ENCODE measurements at places on chromosomes 1 and 21.

- DNase-seq, result no peak
Observed at GRCh38 chr1:76247261-76247852, 172.8 kb downstream of the ST6GALNAC3 start.

DNA sequence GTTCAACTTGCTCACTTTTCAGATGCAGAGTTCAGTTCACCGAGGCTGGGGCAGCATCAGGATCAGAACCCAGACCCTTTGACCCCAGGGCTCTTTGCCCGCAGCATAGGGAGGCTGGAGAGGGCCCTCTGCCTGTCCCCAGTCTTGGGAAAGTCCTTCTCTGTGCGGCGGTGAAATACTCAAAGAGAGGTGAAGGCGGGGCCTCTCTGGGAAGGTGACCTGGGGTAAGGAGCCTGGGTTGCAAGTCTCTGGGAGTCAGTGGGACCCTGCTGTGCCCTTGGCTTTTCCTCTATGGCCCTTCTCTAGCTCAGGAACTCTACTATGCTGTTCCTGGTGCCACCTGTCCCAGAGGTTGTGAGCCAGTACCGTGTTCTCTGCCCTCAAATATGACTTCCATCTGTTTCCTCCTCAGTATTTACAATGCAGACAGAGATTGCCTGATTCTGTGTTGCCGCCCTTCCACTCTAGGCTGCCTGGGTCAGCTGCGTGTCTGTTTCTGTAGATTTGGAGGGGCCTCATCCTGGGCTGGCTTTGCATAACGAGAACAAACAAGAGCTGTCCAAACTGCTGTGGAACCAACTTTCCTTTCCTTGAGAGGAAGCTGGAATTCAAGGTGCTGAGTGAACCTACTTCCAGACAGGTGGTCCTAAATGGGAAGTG, 18.7 kb upstream of the ZBTB21 start:
- DNase-seq, result no peak

GRCh38 chr1:1232208-1232795, at the start of gene B3GALT6:
B3GALT6 (plus strand) TSS chr1:1232237; CDS start chr1:1232279, 42 bp downstream.
- no peak for DNase-seq

GRCh38 chr1:10663678-10664035, 132.8 kb downstream of the CASZ1 start:
- DNase-seq, result no peak

DNA sequence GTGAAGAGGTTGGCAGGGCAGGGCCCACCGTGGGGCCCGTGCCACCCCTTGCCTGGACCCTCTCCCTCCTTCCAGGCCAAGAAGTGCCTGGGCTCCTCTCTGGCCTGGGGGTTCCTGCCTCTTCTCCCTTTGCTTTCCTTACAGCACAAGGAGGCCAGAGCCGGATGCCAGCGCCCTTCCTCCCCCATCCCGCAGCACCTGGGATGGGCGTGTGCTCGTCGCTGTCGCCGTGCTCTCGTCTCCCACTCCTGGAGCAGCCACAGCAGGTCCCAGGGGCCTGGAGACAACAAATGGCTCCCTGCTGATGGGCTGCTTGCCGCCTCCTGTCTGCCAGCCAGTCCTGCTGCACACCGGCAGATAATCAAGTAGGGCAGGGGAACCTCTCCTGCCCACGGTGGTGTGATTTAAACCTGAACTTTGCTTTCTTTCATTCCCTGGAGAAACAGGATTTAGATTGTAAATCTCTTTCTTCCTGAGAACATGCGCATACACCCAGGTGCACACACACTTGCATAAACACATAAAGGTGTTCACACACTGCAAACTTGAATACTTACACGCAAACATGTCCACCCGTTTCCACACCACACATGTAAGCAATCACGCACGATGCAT, 50.8 kb upstream of the POU3F1 start:
- DNase-seq, result no peak

DNA sequence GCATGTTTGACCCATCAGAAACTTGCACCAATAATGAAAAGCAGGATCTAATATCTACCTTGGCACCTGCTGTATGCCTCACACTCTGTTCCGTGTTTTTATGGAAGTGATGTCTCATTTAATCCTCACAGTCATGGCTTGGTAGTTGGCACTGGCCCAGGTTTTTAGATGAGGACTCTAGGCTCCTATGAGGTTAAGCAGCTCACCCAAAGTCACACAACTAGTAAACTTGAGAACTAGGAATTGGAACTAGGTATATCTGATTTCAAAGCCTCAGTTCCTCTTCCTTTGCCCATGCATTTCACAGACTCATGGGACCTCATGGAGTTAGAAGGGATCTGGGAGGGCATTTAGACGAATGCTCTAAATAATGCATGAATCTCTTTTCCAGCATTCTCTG, 21.3 kb upstream of the TARBP1 start:
- DNase-seq, result no peak

All from NCI-H2081 treated with DMSO at 0.1 percent for 48 hours (cell line).